ENCODE measurements at places on chromosomes 2 and 18.

DNA sequence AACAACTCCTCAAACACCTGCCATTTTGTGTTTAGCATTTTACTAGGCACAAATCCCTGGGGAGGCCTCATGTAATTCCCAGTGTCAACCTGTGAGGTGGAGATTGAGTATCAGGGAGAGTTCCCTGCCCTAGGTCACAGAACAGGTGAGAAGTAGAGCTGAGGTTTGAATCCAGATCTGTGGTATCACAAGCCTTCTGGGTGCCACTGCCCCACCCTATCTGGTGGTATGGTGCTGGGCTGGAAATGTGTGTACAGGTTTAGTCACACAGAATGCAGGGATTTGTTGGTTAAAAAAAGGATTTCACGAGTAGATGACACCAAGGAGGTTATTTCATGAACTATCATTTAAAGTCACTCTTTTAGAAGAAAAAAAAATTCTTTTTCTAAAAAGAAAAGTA lies 35.7 kb upstream of the PKDCC start:
- H3K4me3 ChIP-seq, result no peak overlapping the region
- H3K36me3 ChIP-seq, result no peaks in the 10 kb centered on the region

GRCh38 chr18:12098374-12098773 lies 4.7 kb downstream of the ANKRD62 start:
- H3K27ac ChIP-seq, result no peak overlapping the region
- no peak overlapping the region for H3K4me3 ChIP-seq
- no peaks in the 10 kb centered on the region for H3K27me3 ChIP-seq
- no peaks in the 10 kb centered on the region for H3K36me3 ChIP-seq
- H3K4me1 ChIP-seq, result no peaks in the 10 kb centered on the region

DNA sequence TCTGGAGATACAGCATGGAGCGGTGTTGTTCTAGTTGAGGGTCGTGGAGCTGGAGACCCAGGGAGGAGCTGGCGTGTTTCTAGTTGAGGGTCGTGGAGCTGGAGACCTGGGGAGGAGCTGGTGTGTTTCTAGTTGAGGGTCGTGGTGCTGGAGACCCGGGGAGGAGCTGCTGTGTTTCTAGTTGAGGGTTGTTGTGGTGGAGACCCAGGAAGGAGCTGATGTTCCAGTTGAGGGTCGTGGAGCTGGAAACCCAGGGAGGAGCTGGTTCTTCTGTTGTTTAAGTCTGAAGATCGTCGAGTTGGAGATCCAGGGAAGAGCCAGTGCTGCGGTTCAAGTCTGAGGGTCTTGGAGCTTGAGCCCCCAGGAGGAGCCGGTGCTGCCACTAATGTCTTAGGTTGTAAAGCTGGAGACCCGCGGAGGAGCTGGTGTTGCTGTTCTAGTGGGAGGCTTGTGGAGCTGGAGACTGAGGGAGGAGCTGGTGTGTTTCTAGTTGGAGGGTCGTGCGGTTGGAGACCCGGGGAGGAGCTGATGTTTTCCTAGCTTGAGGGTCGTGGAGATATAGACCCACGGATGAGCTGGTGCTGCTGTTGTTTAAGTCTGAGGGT lies 155.3 kb downstream of the RTP5 start:
- H3K36me3 ChIP-seq, result no peaks in the 10 kb centered on the region
- no peak overlapping the region for H3K4me3 ChIP-seq
- H3K4me1 ChIP-seq, result no peaks in the 10 kb centered on the region
- H3K27ac ChIP-seq, result no peak overlapping the region
- no peak for DNase-seq

DNA sequence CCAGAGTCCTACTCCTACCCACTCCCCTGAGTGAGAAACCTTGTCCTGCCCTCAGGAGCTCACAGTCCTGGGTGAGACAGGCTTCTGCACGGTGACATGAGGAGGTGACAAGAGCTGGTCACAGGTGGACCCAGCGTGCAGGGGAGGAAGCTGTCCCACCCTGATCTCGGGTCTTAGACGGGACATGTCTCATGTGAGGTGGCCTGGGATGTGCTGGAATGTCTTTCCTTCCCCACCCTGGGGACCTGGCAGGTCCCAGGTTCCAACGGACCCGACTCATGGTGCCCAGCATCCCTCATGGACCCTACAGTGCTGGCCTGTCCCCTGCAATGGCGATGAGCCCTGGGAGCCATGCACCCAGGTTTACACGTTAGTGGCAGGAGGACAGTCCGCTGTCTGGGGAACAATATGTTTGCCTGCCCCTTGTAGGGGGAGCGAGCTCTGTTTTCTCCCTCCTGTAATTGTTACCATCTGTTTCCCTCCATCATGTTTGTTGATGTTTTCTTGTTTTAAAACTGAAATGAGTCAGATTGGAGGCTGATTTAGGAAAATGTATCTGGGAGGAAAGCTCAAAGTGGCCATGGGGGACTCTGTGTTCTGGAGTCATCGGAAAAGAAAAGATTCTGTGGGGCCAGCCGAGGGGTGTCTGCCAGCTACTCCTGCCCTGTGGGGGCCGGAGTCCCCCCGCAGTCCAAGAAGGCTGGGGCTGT lies 238.1 kb downstream of the KLHL29 start:
- no peak overlapping the region for H3K27ac ChIP-seq
- no peak overlapping the region for H3K4me3 ChIP-seq
- DNase-seq, result no peak
- no peaks in the 10 kb centered on the region for H3K36me3 ChIP-seq
- peaks cover 35% of the 10 kb centered on the region for H3K4me1 ChIP-seq

DNA sequence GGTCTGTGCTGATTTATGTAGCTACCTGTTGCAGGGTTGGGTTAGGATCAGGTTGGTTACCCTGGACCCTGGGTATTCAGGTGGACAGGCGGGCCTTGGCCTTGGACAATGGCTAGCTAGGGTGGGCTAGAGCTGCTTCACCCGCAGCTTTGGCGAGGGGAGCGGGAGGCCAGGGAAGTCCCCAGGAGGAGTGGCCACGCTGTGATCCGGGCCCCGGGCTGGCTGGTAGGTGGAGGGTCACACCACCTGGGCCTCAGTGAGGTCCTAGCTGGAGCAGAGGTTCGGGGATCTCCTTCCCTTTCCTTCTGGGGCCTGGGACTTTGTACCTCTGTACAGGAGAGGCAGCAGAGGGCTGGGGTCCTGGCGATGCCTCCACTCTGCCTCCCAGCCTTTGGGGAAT lies 9.8 kb downstream of the RTP5 start:
- DNase-seq, result no peak
- H3K36me3 ChIP-seq, result no peaks in the 10 kb centered on the region
- H3K27ac ChIP-seq, result no peak overlapping the region
- peaks cover 16% of the 10 kb centered on the region for H3K4me1 ChIP-seq

Data from transverse colon (tissue), 4 donors.